ENCODE measurements at places on chromosomes 7 and 10. TPM values are rescaled to one million over a fixed set of nuclear protein-coding genes. Genes with fewer than 3 reads are reported as not detected.

The TSPAN33 gene
- 79.3 TPM for polyA plus RNA-seq

The SHH gene
- 1.3 TPM for polyA plus RNA-seq

The OR9A2 gene
- not detected for polyA plus RNA-seq

The HPS6 gene
- polyA plus RNA-seq, result 11.2 TPM
